ENCODE measurements at places on chromosomes 6 and 20.

DNA sequence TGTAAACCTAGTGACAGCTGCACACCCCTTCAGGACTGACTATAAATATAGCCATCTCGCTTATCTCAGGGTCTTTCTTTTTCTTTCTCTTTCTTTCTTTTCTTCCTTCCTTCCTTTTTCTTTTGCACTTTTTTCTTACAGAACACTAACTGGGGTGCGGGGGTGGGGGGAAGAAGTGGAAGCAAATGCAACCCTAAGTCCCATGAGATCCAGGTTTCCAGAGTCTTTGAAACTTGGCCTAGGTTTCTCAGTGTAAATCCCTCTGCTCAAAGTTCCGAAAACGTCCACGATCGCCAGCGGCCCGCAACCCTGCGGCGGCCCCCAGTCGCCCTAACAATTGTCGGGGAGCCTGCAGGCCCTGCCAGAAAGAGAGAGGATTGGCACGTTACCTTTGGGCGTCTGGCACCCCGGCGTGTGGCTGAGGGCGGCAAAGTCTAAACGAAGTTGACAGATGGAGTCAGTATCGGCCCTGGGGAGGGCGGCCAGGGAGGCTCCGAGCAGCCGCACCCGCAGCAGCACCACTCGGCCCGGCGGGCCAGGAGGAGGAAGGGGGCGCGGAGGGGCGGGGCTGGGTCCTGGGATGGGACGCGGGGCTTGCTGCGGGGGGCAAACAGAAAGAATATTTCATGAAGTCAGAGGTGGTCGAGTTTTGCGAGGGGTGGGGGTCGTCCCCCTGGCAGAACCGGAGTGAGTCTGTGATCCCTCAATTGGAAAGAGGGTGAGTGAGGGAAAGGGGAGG is 577 bp upstream of the FOXF2 start:
- DNase-seq: no peak

DNA sequence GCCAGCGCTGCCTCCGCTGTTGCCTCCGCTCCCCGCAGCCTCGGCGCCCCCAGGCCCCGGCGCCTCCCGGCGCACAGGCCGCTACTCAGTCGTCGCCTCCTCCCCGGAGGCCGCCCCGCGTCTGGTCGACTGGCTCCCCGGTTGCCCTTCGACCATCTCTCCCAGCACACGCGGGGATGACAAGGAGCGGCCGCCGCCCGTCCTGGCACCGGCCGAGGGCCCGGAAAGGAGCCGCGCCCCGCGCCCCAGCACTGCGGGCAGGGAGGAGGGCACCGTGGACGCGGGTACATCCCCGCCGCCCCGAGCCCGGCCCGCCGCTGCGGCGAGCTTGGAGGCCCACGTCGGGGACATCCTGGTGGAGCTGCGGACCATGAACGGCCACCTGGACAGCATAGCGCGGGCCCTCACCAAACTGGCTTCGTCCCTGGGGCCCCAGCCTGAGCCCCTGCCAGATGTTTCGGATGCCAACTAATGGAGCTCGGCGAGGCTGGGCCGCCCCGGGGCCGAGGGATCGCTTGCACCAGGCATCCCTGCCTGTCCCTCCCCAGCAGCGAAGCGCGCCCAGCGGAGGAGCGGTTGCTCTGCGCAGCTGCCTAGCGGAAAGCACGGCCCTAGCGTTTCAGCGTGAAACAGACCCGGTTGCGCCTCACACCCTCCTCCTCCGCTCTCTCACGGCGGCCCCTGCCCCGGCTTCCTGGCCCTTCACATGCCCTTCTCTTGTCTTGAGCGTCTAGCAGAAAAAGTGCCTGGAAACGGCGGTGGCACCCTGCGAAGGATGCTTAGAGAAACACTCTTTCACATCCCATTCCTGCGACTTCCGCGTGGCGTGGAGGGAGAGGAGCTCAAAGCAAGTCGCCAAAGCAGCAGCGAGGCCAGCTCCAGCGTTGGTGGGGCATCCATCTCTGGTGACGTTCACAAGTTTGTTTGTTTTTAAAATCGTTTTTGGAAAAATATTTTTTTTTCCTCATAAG is 285.8 kb upstream of the SUPT3H start:
- peak; percentile 37 for DNase-seq

DNA sequence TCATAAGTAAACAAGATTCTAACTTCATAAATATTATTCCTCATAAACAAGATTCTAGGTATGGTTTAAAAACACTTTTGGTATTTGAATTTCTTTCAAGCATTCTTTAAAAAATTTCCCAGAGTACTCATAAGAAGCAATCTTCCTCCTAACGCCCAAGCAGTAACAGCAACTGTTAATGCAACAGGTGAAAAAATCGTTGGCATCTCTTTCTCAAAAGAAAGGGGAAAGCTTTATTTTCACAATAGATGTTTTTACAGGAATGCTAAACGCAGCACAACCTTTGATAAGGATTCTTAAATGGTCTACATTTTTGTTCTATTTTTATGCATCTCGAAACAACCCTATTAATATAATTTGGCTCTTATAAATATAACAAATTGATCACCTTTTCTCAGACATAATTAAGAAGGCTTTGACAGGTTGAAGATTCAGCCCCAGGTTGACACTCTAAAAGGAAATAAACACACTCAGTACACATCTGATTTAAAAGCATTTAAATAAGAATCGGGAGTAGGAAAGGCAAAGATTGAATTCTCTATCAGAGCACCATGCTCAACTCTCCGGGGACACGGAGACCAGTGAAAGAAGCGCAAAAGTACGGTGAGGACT is 634 bp downstream of the AHI1 start:
- no peak for DNase-seq

DNA sequence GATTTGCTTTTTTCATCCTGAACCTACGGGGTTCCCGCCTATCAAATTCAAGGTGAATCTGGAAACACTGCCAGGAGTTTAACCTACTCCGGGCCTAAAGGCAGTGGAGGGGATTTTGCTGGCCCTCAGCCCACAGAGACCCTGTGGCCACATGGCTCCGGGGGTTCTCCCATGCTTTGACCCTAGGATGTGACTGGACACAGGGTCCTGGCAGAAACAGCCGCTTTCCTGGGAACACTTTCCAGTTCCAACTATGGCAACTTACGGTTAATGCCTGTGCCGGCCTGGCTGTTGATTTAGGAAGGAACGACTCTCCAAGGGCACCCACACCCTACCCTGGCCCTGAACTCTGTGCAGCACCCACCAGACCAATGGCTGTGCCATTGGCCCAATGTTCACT is 141.7 kb upstream of the RPS6KA2 start:
- no peak for DNase-seq

DNA sequence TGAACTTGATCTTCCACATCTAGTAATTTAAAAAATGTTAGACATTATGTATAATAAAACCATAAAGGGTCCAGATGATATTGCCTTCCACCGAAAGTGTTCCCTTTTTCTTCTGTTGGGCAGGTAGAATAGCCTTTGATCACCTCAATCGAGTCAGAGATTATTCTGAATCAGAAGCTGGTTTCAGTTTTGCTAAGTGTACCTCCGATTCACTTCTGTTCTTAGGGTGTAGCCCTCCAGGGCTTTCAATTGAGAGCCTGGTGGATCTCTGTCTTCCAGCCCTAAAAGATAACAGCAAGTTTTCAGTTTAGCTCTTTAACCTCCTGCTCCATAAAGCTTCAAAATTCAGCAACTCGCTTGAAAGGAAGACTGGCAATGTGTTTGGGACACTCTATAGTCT is 21.1 kb upstream of the AIG1 start:
- no peak for DNase-seq

DNA sequence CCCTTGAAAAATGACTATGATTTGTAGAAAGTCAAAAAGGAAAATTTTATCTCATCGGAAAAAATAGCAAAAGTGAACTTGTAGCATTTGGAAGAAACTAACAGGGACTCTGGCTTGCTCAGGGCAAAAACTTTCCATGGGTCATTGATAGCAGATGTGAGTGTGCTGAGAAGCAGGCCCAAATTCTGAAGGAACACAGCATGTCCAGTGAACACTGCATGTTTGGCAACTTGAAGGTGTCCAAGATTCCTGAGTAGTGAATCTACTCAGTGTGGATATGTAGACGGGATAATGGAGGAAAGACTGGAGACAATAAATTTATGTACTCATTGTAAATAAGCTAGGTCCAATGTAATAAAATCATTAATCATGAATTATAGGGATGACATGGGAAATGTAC is 8.2 kb downstream of the SLC17A2 start:
- DNase-seq: no peak

DNA sequence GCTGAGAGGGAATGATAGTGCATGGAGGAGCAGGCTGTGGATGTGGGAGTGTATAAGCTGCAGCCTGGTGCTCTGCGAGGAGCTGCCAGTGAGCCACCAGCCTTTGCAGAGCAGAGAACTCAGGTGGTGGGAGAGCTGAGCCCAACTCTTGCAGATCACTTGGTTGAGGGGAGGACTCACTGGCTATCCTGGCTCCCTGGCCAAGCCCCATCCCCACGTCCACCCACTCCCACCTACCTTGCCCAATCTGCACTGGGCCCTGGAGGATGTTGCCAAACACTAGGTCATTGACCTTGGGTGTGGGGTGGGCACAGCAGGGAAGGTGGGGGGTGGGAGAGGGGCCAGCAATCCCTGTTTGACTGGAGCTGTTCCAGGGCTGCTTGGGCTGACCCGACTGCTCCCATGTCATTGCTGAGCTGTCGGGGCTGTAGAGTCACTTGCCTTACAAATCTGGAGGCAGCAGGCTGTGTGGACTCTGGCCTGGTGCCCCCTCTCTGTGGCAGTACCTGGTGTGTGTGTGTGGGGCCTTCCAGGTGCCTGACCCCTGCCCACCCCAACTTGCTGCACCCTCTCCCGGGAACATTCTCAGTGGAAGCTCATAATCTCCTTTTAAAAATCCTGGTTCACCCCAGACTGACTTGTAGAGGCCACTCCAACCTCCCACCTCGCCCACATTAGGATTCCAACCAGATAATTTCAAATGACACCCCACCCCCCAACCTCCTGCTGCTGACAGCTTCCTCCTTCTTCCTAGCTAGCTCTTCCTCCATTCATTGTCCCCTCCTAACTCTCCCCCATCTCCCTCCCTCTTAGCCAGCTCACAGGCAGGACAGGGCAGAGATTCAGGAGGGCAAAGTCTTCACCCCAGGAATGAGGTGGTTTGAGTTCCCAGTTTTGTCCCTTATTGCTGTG is 162.3 kb downstream of the MRPL14 start:
- DNase-seq: no peak

DNA sequence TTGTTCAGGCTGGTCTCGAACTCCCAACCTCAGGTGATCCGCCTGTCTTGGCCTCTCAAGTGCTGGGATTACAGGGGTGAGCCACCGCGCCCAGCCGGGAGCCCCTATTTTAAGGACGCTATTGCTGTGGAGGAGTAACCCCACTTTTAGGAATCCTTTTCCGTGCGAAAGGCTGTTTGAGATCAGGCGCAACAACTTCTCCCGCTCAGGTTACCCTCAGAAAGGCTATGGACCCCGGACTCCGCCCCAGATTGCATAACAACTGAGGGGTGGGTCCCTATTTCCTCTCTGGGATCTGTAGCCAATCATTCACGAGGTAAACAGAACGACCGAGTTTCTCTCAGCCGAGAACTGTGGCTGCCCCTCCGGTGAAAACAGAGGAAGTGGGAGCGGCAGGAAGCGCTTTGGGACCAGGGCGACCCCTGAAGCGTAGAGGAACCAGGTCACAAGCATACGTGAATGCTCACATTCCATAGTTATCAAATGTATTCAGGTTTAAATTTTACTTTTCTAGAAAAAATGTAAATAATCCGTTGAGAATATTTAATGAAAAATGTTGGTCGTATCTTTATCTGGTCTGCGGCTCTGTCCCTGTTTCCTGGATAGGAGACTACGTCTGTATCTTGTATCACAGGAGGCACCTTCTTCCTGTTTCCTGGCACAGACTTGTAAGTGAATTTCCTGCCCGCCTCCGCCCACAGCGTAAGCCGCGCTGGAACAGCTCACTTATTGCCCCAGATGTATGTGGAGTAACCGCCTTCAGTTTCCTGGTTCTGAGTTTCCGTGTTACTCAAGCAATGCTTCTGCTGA is 26.8 kb downstream of the HLA-E start:
- peak; percentile 99 for DNase-seq

DNA sequence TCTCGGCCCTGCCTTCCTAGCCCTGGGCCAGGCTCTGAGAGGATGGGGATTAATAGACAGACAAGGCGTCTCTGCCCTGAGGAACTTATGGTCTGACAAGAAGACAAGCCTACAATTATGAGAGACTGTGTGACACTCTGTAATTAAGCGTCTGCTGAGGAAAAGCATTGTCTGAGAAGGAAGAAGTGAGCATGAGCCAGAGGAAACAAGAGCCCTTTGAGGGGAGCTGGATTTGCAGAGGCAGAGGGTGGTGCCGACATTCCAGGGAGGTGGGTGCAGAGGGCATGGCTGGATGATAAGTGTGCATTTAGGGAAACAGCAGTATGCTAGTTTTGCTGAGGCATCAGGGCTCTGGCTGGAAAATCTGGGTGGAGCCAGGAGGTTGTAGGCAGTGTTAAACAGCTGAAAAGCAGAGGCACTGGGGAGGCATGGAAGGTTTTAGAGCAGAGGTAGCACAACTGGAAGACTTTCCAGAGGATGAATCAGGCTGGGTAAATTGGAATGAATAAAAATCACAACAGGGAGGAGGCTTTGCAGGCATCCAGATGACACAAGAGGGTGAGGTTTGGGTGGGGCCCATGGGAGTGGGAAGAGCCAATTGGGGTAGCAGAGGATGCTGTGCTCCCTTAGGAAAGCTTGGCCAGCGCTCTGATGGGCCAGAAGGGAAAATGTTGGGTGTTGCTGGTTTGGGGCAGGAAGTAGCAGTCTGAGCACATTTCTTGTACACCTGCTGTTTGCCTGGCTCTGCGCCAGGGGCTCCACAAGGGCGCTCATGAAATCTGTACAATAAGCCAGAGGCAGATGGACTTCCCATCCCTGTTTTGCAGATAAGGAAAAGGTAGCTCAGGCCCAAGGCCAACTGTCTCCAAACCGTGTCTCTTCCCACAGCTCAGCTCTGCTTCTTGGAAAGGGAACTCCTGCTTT is 74.0 kb upstream of the MYL9 start:
- no peak for DNase-seq

- no peak for DNase-seq
Measured at GRCh38 chr6:30263734-30264133, 50.5 kb upstream of the TRIM26 start.

DNA sequence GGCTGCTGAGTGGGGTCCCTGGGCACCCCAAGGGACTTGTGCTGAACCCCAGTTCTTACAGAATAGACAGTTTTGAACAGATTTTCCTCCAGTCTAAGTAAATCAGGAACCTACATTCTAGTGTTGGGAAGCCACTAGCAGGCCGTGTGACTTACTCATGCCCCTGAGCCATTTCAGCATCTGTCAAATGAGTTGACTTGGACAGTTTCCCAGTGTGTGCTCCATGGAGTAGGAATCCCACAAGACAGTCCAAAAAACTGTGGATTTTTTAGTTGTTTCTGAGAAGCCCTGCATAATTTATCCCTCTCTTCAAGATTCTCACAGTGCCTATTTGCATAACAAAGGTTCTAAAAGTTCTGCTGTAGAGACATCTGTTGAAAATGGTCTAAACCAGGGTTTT is 2.1 kb downstream of the GABRR2 start:
- DNase-seq: peak; percentile 83

GRCh38 chr20:23050847-23051627 is 1.6 kb upstream of the THBD start:
- peak; percentile 89 for DNase-seq

Data from inflammatory macrophage (primary cell).